ENCODE measurements at places on chromosomes 13 and 19. TPM values are rescaled to one million over a fixed set of nuclear protein-coding genes. Genes with fewer than 3 reads are reported as not detected.
A peak's percentile ranks its signal among the peaks of the same experiment; 100 is the strongest.

GRCh38 chr19:33473653-33474305 lies 47.8 kb downstream of the PEPD start:
- DNase-seq: no peak

GRCh38 chr19:38736413-38737280 lies 7.6 kb downstream of the CAPN12 start:
- DNase-seq: peak; percentile 85

- DNase-seq: no peak
These were observed 583 bp downstream of the FGF14 start for GRCh38 chr13:102401265-102401664.

- no peak for DNase-seq
These were observed 22.1 kb downstream of the COLGALT1 start for GRCh38 chr19:17577457-17578097.

- DNase-seq: no peak
These were observed 24.1 kb upstream of the FRY start for GRCh38 chr13:32007494-32007893.

DNA sequence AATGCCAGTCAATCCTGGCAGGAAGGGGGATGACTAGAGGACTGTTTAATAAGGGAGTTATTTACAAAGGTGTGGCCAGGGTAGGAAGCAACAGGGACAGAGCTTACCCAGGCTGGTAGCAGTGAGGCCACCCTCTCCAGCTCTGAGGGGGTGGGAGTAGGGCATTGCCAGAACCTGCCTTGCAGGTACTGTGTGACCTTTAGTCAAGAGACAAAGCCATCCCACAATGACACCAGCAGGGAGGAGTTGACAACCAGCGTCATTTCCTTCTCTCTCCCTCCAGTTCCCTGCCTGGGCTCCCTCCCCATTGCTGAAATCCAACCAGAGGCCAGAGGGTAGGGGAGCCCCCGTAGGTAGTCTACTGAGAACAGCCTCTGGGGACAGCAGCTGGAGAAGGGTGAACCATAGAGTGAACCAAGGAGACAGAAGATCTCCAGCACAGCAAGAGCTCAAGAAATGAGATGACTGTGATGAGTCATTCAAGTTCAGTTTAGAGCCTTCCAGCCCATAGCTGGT lies 33.3 kb upstream of the SPATA13 start:
- DNase-seq: peak; percentile 72

DNA sequence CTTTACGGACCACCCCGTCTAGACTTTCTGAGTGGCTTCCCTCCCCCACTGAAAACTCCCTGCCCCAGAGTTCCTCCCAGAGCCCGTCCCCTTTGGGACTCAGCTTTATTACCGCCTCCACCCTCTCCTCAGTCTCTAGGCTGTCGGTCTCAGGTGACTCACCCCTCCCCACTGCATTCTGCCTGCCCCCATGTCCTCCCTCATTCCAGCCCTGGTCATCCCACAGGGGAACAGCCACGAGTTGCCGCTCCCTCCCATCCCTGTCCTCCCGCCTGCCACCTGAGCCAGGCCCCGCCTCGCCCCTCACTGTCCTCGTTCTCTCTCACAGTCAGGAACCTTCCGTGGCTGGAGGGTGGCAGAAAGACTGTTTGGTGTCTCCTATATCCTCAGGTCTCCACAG lies 57.3 kb downstream of the SMARCA4 start:
- DNase-seq: peak; percentile 17

- no peak for DNase-seq
These were observed 32.3 kb downstream of the TSSK6 start for GRCh38 chr19:19482809-19483596.

DNA sequence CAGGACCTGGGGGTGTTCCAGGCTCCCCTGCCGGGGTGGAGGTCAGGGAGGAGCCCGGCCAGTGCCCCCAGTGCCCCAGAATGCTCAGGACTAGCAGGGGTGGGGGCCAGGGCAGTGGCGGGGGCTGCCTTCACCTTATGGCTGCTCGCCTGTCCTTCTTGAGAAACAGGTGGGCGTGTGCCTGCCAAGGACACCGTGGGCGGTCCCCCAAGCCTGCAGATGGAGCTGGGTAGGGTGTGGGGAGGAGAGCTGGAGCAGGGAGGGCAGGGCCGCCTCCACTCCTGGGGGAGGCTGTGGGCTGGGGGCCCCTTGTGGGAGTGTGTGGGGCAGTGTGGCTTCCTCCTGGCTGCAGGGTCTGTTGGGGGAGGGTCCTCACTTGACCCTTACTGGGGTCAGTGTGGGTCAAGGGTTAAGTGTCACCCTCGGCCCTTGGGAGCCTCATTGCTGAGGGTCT lies 160.1 kb downstream of the KDM4B start:
- no peak for DNase-seq

GRCh38 chr19:27746691-27747380 lies 1466.1 kb downstream of the UQCRFS1 start:
- peak; percentile 1 for DNase-seq

DNA sequence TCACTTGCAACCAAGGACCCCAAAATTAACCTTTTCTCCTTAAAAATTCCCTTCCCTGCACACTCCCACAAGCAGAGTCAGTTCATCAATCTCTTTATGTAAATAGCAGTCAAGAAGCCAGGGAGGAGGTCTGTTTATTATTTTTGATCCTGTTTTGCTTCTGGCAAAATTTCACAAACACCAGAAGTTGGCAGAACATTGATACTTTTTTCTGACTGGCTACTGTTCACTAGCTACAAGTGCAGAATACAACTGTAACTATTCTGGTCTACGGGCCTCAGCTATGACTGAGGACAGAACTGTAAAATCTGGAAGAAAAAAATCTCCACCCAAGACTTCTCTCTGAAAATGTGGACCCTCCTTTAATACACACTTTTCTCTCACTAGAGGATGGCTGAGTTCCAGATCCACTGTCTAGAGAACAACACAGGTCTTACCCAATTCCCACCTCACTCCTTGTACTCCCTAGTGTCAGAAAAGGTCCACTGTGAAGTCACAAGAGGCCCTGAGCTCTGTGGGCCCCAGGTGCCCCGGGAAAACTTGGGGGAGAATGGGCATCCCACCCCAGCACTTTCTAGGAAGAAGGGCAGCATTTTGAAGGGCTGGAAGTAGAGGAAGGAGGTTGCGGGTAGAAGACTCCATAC lies 14.5 kb downstream of the STARD13 start:
- no peak for DNase-seq

DNA sequence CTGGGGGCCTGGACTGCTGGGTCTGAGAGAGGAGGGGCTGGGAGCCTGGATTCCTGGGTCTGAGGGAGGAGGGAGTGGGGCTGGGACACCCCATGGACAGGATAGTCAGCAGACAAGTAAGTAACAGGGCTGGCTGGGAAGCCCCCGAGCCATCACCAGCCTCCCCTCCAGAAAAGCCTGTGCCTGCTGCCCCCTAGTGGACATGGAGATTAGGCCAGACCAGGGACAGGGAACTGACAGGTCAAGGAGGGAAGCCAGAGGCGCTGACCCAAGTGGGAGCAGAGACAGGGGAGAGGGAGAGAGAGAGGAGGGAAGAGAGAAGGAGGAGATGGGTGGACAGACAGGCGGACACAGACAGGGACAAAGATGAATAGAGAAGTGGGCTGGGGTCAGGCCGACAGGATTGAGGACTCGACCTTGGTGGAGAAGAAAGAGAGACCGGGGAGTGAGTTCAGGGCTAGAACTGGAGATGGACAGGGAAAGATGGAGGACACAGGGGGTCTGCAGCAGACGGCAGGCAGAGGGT lies 6.7 kb upstream of the ERFL start:
- peak; percentile 49 for DNase-seq

GRCh38 chr13:98409281-98409680 lies 167.6 kb downstream of the STK24 start:
- no peak for DNase-seq

- DNase-seq: peak; percentile 49
These were observed 5.6 kb downstream of the UHRF1 start for GRCh38 chr19:4914736-4915501.

DNA sequence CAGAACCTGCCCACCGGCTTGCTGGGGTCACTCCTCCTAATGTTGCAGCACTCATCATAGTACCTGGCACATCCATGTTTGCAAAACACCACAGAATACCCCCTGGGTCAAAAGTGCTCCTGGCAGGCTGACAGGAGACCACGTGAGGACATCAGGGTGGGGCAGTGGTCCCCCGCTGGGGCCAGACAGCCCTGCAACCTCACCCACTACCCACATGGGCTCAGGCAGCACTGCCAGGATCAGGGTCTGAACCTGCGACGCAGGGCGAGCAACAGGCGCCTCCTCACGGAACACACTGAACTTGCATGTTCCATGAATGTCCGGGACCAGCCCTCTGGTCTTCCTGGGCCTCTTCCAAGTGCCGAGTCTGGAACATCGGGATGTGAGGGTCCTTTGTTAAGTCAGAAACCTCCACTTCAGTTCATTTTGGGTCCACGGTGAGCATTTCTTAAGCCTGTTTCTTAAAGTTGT lies 1.4 kb upstream of the SLC7A9 start:
- no peak for DNase-seq

DNA sequence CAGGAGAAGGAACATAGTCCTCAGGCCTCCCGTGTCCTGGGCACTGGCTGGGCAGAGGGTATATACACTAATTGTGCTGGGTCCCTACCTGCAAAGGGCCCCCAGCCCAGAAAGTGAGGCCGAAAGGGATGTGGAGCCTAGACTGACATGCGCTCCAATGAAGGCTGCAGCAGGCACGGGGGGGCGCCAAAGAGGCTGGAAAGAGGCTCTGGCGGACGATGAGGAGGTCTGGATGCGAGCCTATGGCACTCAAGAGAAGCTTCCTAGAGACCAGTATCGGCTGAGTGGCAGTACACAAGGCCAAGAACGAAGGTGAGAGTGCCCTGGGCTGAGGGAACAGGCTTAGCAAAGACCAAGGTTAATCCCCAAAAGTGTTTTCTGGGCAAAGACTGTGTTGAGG lies 16.6 kb downstream of the VRK3 start:
- no peak for DNase-seq

GRCh38 chr13:49616676-49617065 lies 11.6 kb upstream of the ARL11 start:
- DNase-seq: no peak

SCAF1 gene
- total RNA-seq: 86.0 TPM

SAMD4B gene
- 106 TPM for total RNA-seq

CBLC gene
- total RNA-seq: 47.4 TPM

ZNF575 gene
- total RNA-seq: 4.1 TPM

UBE2L5 gene
- total RNA-seq: not detected

GJA3 gene
- 1.7 TPM for total RNA-seq

PRX gene
- 7.0 TPM for total RNA-seq

KLK15 gene
- not detected for total RNA-seq

FFAR3 gene
- total RNA-seq: 0.29 TPM
